Foreskin melanocyte (primary cell): ENCODE measurements at places on chromosomes 3 and 15.

DNA sequence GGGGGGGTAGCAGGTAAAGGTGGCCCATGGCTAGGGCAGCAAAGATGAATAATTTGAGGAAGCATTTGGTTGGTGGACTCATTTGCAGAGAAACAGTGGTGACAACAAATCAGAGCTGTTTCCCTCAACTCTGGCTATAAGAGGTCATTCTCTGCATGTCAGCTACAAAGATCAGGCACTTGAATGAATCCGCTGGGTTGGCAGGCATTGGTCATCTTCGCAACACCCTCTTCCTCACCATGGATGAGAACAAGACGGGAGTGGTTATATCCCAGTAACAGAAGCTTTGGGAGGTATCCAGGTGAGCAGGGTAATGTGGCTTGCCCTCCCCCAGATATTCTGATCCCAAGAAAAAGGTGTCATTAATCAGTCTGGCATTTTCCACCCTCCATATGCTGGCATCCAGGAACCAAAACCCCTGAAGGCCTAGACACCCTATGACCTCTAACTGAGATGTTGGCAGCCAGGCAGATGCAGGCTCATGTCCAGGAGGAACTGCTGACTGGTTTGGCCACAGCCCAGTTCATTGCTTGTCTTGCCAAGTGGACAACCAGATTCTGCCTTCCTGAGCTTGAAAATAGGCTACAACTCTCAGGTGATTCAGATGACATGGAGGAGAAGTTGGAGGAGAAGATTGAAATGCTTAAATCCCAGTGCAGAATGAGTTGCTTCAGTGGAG lies 108.9 kb upstream of the TRIM42 start:
- DNase-seq = no peak

DNA sequence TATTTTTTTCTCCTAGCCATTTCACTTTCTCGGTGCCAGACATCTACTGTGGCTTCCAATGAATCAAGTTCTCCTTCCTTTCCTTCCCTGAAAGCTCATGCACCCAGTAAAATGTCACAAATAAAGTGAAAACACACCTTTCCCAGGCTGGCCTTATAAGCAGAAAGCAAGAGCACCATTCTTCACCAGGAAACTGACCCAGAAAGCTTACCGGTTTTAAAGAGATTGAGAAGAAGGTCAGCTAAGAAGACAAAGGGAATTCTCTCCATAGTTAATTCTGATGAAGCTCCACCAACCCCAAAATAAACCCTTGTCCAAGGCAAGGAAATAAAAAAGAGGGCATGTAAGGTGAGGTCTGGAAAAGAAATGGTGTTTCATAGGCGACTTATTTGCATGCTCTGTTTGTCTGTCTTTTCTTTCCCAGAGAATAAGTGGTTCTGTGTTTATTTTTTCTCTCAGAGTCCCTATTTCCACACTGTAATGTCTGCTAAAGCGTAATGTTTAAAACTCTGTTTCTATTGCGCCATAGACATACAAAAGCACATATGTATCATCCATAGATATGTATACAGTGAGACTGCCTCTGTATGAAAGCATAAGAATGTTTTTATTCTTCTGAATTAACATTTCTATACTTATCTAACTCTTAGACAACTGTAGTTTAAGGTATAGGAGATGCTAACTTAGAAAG lies 2.8 kb downstream of the LSAMP start:
- DNase-seq = no peak

GRCh38 chr3:18779704-18780103 lies 354.6 kb upstream of the SATB1 start:
- no peak for DNase-seq

GRCh38 chr3:139547666-139548065 lies 8.1 kb upstream of the RBP1 start:
- no peak for DNase-seq

DNA sequence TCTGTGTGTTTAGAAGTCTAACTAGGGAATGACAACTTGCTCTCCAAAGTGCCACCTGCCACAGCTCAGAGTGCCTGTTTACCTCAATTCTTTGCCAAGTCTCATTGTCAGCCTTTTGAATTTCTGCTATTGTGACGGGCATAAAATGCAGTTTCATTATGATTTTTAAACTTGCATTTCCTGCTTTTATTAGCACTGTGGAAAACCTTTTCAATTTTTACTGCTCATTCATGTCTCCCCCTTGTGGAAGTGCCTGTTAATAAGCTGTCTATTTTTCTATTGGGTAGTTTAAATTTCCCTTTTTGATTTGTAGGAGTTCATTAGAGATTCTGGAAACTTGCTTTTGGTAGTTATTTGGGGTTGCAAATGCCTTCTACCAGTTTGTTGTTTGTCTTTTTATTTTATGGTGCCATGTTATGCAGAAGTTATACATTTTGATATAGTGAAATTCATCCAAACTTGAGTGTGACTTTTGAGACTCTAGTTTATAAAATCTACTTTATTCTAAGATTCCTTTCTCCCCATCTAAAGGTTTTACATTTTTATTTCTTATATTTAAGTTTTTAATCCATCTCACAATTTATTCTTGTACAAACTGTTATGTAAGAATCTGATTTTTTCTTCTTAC lies 53.9 kb upstream of the FRMD4B start:
- peak; percentile 29 for DNase-seq

GRCh38 chr3:114308830-114309229 lies 15.0 kb downstream of the TIGIT start:
- DNase-seq = no peak

- no peak for DNase-seq
Measured at GRCh38 chr15:28921919-28922706, 36.3 kb downstream of the APBA2 start.

GRCh38 chr3:154795582-154795981 lies 284.5 kb upstream of the MME start:
- peak; percentile 89 for DNase-seq

DNA sequence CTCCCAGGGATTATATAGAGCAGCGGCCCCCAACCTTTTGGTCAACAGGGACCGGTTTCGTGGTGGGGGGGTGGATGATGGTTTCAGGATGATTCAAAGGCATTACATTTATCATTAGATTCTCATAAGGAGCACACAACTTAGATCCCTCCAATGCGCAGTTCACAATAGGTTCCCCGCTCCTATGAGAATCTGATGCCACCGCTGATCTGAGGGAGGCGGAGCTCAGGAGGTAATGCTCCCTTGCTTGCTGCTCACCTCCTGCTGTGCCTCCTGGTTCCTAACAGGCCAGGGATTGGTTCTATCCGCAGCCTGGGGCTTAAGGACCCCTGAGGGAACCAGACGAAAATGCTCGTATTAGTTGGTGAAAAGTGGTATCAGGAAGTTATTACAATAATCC lies 1.3 kb upstream of the HACD2 start:
- DNase-seq = no peak

DNA sequence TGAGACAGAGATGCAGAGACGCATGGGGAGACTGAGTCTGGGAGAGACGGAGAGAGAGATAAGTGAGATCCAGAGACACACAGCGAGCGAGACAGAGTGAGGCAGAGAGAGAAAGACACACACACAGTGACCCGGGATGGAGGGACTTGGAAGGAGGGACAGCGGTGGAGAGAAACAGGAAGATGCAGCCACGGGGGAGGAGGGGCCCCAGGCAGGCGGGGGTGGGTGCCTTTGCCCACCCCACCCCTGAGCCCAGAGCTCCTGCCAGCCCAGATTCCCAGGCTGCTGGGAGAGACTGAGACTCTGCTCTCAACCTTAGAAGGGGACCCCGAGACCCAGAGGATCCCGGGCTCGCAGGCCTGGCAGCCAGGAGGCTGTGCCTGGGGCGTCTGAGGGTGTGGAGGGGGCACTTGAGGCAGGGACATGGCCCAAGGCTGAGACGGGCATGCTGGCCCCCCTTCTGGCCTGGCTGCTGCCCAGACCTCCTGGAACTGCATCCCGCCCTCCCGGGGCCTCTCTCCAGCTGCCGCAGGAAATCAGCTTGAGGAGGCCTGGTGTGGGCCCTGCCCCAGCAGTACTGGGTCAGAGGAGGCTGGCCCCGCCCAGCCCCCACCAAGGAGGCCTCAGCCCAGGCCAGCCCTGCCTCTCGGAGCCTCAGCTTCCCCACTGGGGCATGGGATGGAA lies 18.1 kb downstream of the H1-8 start:
- peak; percentile 13 for DNase-seq

DNA sequence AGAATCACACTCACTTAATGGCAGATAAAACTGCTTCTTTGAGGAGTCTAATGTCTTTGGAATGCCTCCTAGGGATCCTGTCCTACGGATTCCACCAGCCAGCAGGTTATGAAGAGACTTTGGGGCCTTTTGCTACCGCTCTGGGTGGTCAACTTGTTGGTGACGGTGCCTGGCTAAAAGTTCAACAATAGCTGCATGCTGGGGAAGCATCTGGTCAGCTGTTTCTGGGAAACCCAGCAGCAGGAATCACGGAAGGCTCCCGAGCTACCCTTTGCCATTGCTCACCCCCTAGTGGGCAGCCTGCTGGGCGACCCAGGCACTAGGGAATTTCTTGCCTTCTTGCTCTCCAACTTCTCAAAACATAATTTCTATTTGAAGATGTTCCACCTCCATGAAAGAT lies 263.3 kb downstream of the NEK10 start:
- DNase-seq = peak; percentile 44

- DNase-seq = no peak
Measured at GRCh38 chr3:88828466-88828865, 279.0 kb upstream of the EPHA3 start.

GRCh38 chr3:138877226-138877625 lies 42.5 kb upstream of the PIK3CB start:
- peak; percentile 22 for DNase-seq

DNA sequence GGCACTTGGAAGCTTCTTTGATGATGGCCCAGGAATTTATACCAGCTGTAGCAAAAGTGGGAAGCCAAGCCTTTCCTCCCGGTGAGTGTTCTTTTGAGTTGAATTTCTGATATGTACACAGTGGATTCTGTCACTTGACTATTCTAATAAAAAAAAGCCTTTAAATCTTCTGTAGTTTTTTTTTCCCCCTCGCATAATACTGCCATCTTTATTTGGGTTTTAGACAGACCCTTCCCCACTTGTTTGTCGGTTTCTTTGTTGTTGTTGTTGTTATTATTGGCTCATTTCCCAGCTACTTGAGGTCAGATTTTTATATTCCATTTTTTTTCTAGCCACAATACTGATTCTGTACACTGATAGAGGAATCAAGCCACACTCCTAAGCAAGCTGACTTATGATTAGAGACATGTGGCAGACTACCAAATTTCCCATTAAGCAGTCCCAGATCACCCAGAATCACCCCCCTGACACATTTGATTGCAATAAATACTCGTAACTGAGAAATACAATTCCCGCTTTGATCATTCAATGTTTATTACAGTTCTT lies 122.4 kb upstream of the IL12A start:
- DNase-seq = no peak

DNA sequence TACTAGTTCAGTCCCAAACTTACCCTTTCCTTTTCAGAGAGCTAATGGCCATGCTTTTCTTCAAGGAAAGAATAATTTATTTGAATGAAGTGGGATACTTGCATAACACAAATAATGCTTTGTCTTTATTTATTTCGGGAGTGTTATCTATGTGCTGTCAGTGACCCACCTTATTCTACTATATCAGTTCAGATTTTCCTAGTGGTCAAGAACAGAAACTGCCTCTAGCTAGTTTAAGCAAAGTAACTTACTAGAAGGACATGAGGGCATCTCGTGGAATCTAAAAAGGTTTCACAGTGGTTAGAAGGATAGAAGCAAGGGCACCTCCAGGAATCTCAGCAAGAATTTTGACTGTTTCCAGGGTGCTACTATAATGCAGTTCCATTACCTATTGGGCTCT lies 3.8 kb upstream of the TIMMDC1 start:
- no peak for DNase-seq

GRCh38 chr3:186151077-186151971 lies 42.4 kb upstream of the ETV5 start:
- no peak for DNase-seq

DNA sequence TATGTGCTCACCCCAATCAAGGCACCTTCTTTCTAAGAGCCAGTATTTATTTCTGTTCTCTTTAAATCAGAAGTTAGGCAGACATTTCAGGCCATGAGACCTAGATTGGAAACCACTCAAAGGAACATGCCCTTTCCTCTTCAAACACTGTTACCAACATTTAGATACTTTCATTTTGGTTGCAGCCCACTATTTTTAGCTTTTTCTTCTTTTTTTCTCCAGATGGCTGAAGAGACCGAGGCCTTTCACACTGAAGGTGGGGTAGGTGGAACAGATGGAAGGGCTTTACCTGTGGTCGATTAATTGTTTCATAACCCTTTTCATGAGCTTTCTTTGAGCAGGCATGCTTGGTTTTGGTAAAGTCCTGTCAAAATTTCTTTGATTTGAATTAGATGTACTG lies 10.9 kb upstream of the LZTFL1 start:
- DNase-seq = no peak

DNA sequence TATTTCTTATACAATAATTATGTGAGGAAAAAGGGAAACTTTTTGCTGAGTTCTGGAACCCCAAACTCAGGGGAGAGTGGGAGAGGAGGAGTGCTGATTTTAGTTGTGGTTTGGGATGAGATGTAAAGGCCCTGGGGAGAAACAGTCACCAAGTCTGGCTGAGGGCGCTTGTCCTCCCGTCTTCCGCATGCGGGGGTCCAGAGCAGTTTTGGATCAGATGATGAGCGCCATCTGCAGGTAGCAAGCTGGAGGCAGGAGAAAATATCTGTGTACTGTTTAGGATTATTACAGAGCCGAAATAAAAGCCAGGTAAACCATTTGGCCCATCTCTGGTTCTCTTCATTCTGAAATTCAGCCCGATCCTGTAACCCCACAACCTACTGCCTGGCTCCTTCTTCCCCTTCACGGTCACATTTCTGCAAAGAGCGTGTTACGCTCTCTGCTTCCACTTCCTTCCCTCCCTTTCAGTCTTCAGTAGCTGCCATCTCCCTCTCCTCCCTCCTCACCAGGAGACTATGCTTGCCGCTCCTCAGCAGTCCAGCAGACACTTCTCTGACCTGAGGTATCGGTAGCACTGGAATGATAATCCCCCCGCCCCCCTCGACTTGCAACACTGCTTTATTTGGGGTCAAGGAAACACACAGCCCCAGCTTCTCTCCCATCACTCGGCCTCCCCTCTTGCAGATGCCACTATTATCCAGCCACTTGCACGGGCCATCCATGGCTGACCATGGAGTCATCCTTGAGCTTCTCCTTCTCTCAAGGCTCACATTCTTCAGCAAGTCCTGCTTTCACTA lies 1.4 kb upstream of the PARP14 start:
- peak; percentile 72 for DNase-seq

DNA sequence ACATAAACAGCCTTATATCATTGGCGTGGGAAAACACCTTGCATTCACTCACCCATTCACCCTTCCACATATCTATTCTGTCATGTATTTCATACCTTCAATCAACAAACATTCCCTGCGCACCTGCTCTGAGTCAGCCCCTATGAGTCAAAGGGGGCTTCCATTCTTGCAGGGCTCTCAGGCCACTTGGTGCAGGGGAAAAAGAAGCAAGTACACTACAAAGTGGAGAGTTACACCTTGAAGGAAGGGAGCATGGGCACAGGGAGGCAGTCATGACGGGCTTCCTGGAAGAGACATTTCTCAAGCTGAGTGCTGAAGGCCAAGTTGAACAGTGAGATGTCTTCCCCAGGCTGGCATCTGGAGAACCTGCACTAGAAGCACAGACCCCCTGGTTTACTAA lies 4.6 kb upstream of the AMOTL2 start:
- no peak for DNase-seq

GRCh38 chr3:122679882-122680474 lies 661 bp upstream of the PARP14 start:
- no peak for DNase-seq

- no peak for DNase-seq
Measured at GRCh38 chr3:156899951-156900350, 73.8 kb downstream of the LEKR1 start.

GRCh38 chr3:78506581-78507195 lies 1261.1 kb downstream of the ROBO1 start:
- DNase-seq = no peak
